ENCODE measurements at places on chromosomes 3 and 15.

DNA sequence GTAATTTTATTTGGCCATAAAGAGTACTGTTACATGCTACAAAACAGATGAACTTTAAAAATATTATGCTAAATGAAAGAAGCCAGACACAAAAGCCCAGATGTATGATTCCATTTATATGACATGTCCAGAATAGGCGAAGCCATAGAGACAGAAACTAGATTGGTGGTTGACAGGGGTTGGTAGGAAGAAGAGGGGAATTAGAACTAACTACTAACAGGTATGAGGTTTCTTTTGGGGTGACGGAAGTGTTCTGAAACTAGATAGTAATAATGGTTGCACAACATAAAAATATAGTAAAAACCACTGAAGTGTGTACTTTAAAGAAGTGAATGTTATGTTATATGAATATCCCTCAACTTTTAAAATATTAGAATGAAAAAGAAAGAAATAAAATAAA, 66.1 kb downstream of the GBE1 start:
- no peak overlapping the region for H3K27ac ChIP-seq
- no peak for DNase-seq
- H3K36me3 ChIP-seq: peaks cover 4% of the 10 kb centered on the region
- no peaks in the 10 kb centered on the region for H3K4me1 ChIP-seq
- H3K27me3 ChIP-seq: no peaks in the 10 kb centered on the region
- H3K4me3 ChIP-seq: no peak overlapping the region

DNA sequence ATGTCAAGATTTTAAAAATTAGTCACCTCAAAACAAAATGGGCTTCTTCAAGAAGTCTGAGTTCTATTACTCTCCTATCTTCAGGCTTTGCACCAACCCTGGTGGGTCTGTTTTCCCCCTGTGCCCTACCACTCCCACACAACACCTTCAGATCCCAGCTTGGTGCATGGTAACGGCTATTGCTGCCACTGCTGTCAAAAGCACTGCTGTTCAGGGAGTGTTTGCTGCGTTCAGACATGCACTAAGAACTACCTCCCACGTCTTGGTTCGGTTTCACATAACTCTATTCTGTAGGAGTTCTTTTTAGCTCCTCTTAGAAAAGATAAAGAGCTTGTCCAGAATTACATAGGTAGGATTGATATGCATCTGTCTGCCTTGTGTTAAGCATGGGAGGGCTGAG, 799.2 kb downstream of the NR2F2 start:
- no peak overlapping the region for H3K27ac ChIP-seq
- no peaks in the 10 kb centered on the region for H3K27me3 ChIP-seq
- no peaks in the 10 kb centered on the region for H3K4me1 ChIP-seq

DNA sequence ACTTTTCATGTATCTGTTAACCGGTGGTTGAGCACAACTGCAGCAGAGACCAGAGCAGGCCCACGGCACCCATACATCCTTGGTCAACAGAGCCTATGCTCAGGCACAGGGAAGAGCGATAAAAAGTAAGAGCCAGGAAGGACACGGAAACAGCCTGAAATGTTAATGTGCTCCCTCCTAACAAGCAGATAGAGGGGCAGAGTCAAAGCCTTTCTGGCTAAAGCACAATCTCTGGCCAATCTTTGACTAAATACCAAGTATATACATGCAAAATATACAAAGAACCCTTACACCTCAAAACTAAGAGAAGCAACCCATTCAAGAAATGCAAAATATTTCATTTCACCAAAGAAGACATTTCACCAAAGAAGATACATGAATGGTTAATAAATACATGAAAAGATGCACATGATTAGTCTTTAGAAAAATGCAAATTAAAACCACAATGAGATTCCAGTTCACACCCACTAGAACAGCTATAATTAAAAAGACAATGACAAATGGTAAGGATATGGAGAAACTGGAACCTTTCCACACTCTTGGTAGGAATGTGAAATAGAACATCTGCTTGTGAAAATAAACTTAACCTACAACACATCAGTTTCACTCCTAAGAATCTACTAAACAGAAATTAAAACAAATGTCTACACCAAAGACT, 88.0 kb downstream of the OSBPL10 start:
- H3K27me3 ChIP-seq: peaks cover 5% of the 10 kb centered on the region
- H3K27ac ChIP-seq: no peak overlapping the region
- no peaks in the 10 kb centered on the region for H3K36me3 ChIP-seq
- no peak overlapping the region for H3K4me3 ChIP-seq
- no peaks in the 10 kb centered on the region for H3K4me1 ChIP-seq

DNA sequence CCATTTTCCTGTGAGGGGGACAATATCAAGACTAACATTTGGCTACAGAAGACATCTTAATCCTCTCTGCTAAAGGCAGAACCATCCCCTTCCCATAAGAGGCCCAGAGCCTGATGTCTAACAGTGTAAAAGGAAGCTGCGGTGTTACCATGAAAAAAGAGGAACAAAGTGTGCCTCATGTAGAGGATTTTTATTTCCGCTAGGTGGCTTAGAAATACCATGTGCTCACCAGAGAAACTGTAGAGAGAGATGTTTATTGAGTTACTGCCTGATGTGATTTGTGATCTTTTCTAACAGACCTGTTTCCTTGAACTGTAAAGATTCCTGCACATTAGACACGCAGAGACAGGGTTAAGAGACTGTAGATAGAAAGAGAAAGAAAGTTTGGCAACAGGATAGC, 22.0 kb downstream of the OR5H15 start:
- H3K27ac ChIP-seq: no peak overlapping the region
- H3K4me1 ChIP-seq: peaks cover 4% of the 10 kb centered on the region
- no peaks in the 10 kb centered on the region for H3K36me3 ChIP-seq
- DNase-seq: no peak
- H3K4me3 ChIP-seq: no peak overlapping the region
- H3K27me3 ChIP-seq: peaks cover 5% of the 10 kb centered on the region

DNA sequence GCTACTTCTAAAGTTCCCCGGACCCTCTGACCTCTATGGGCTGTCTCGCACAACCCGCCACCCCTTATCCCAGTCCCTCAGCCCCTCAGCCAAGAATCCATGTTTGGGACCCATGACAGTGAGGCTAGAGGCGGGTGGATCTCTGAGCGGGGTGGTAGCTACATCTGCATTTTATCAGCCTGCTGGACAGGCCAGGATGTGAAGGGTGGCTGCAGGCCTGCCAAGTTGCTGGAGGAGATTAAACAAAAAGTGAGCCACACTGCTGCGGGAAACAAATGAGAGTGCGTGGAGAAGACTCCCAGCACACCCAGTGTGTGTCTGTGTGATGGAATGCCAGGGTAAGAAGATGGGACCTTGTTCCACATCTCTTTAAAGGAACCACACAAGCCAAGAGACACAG, 51.1 kb upstream of the SPATA12 start:
- H3K27ac ChIP-seq: no peak overlapping the region
- no peak for DNase-seq
- H3K36me3 ChIP-seq: no peaks in the 10 kb centered on the region
- H3K4me3 ChIP-seq: no peak overlapping the region
- H3K4me1 ChIP-seq: peaks cover 5% of the 10 kb centered on the region

All from T-helper 2 cell treated with Interferon-gamma antibody and Interleukin-4, amounts not matched to agents 5 μg/mL and 100 μg/mL, for 36 hours (primary cell).